Fibroblast of upper back skin (primary cell): ENCODE measurements at places on chromosomes 11 and 22.

DNA sequence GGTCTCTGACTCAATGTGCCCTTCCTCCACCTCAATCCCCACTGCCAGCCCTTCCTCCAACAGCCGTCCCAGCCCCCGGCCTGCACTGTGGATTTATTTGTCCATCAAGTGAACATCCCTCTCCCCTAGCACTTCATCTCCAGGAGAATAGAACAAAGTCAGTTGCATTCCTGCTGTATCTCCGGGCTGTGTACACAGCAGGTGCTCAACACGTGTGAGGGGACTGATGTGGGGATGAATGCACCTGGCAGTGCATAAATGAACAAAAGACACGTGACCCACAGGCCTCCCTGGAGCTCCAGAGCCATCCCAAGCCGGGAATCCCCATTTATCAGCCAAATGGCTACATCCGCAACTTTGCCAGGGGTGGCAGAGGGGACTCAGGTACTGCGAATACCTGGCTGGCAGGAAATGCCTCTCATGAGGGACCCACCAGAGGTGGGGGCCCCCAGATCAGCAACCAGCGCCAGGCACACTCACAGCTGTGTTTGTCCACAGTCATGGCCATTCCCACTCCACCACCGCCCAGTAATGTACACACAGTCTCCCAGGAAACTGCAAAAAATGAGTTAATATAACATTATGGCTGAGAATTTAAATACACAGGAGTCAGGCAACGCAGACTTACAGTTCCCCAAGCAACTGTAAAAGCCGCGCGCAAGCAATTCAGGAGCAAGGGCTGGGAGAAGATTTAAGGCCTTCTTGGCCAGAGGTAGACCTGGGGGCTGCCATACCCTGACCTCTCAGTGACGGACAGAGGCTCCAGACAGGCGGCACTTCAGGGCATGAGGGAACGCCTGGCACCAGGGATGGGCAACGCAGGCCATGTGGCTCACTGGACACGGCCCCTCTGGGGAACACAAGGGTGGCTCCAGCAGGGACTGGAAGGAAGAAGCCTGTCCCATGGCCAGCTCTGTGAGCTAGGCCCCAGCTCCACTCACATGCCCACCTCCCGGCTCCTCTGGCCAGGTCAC lies 50.3 kb upstream of the TCF20 start:
- DNase-seq, result no peak

DNA sequence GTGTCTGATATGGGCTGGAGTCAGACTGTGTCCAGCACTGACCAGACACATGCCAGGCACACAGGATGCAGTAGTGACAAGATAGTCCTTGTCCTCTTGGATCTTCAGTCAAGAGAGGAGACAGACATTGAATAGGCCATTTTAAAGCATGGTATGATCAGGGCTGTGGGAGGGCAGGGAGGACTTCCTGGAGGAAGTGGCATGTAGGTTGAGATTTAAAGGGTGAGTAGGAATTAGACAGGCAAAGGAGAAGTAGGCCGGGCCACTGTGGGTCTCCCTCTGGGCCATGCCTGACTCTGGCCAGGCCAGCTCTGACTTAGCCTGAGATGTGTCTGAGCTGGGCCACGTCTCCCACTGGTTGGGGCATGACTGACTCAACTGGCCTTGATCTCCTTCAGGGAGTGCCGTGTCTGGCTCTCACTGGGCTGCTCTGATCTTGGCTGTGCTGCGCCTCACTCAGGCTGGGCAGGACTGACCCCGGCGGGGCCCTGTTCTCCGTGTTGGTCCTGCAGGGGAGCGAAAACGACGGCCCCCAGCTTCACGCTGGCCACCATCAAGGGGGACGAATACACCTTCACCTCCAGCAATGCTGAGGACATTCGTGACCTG lies 71.2 kb downstream of the MYO7A start:
- no peak for DNase-seq

- no peak for DNase-seq
Measured at GRCh38 chr22:37167981-37168647, 18.4 kb upstream of the IL2RB start.

- no peak for DNase-seq
Measured at GRCh38 chr11:42528911-42529310, 782.9 kb upstream of the API5 start.

- peak; percentile 98 for DNase-seq
Measured at GRCh38 chr11:86696004-86696403, 23.6 kb upstream of the ME3 start.
